ENCODE measurements at places on chromosomes 12 and 14.
A peak's percentile ranks its signal among the peaks of the same experiment; 100 is the strongest.

- no peak for DNase-seq
Measured at GRCh38 chr12:69816082-69816481, 8.9 kb upstream of the MYRFL start.

DNA sequence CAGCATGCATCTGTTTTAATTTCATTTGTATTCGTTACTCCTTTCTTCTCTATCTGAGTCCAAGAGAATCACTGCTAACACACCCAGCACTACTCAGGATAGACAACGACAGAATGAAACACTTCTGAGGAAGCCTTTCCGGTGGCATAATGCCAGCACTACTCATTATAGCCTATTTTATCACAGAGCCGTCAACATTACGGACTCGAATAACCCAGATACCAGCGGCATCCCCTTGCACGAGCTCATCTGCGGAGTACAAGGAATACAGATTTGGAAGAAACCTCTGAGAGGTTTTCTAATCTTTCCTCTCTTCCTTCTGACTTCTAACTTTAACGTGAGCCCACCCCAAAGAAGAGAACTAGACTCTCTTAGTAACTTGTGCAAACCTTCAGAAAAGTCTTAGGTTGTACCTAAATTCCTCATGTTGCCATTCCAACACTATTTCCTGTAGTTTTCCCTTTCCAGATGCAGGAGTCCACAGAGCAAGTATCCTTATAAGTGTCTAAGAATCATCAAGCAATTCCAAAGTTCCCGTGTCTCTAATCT is 248.1 kb downstream of the APAF1 start:
- DNase-seq: peak; percentile 36

DNA sequence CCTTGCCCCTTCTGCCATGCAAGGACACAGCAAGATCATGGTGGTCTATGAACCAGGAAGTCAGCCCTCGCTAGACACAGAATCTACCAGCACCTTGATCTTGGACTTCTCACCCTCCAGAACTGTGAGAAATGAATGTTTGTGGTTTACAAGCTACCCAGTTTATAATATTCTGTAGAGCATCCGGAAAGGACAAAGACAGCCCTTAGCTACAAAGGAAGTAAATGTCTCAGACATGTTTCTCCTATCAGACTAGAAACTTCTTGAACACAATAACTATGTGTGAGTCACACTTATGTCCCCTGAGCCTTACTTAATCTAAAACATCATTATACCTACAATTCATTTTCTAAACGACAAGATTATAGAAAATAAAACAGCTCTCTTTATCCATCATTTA is 176.7 kb downstream of the KLHL28 start:
- no peak for DNase-seq

DNA sequence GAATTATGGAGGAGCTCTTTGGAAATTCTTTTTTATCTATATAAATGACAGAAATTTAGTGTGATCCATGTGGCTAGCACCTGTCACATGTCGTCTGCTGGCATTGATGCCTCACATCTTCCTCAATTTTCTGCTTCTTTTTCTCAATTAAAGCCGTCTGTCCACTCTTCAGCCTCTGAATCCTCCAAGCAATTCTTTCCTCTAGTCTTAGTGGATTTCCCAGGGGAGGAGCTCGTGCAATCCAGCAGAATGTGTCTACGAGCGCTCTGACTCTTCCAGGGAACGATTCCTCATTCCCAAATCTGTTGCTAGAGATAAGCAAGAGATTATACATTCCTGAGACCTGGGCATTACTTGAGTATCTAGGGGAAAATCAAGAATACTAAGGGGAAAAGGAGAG is 176.6 kb downstream of the EMP1 start:
- DNase-seq: no peak

DNA sequence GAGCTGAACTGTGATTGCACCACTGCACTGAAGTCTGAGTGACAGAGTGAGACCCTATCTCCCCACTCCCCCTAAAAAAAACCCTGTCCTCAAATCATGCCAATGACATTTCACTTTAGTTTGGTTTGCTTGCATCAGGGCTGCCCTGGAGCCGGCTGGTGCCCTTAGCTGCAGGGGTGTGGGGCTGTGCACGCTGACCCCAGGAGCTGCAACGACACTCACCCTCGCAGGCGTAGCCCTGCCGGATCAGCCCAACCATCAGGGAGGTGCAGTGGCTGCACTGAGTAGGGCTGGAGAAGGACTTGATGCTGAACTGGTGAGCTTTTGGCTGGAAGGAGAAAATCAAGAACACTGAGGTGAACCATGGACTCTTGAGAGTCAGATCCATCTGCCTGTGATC is 29.8 kb downstream of the AMN start:
- DNase-seq: no peak

DNA sequence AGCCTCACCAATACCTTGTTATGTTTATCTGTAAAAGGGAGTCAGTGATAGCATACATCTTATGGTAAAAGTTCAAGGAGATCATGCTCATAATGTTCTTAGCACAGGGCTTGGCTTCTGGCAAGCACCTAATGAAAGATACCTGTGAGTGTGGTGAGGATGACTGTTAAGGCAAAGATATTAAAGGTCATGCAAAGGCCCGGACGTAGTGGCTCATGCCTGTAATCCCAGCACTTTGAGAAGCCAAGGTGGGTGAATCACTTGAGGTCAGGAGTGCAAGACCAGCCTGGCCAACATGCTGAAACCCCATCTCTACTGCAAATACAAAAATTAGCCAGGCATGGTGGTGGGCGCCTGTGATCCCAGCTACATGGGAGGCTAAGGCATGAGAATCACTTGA is 425.9 kb upstream of the TBX3 start:
- no peak for DNase-seq

GRCh38 chr12:67489007-67489406 is 159.5 kb upstream of the DYRK2 start:
- DNase-seq: no peak
